Stimulated activated CD8-positive, alpha-beta memory T cell treated with anti-CD3 and anti-CD28 coated beads, Interleukin-12 subunit alpha, Interleukin-12 subunit beta, amount 100 ng/mL, for 1 hour (primary cell): ENCODE measurements at places on chromosomes 1 and 21.

GRCh38 chr1:107496002-107496401 is 355.2 kb downstream of the NTNG1 start:
- no peak for DNase-seq

- no peak for DNase-seq
These were observed 34.9 kb downstream of the WNT9A start for GRCh38 chr1:227912866-227913265.

DNA sequence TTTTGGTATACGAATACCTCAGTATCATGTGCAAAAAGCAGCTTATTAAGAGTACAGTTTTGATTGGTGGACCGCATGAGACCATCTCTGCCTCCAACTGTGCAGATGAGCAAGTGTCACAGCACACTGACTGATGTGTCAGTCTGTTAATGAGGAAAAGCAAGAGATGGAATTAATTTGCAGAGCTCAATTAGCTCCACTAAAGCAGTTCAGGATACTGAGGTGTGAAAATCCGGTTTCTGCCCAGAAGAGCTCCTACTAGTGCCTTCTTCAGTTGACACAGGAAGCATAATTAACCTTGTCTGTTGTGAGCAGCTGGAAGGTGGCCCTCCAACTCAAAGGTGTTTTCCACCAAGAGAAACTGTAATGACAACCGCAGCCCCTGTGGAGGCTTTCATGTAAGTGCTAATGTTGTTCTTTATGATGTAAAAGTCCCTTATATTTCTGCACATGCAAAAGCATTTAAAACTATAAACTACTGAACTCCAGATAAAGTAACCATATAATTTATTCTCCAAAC is 44.3 kb downstream of the PCNX2 start:
- DNase-seq: no peak

GRCh38 chr1:206600527-206600926 is 11.7 kb downstream of the EIF2D start:
- DNase-seq: no peak

- no peak for DNase-seq
These were observed 20.5 kb downstream of the RNF220 start for GRCh38 chr1:44425341-44426082.

GRCh38 chr1:201266774-201267173 is 16.5 kb upstream of the PKP1 start:
- no peak for DNase-seq
